ENCODE measurements at places on chromosomes 12 and 14. TPM values are rescaled to one million over a fixed set of nuclear protein-coding genes. Genes with fewer than 3 reads are reported as not detected.

P2RX2 gene
- not detected for total RNA-seq

NAV3 gene
- not detected for total RNA-seq

PCED1B gene
- total RNA-seq: 79.8 TPM

ANKS1B gene
- total RNA-seq: 0.21 TPM

STAC3 gene
- 1.4 TPM for total RNA-seq

FOXG1 gene
- not detected for total RNA-seq
